ENCODE measurements at places on chromosomes 11 and 22. TPM values are rescaled to one million over a fixed set of nuclear protein-coding genes. Genes with fewer than 3 reads are reported as not detected.
A peak's percentile ranks its signal among the peaks of the same experiment; 100 is the strongest.

DNA sequence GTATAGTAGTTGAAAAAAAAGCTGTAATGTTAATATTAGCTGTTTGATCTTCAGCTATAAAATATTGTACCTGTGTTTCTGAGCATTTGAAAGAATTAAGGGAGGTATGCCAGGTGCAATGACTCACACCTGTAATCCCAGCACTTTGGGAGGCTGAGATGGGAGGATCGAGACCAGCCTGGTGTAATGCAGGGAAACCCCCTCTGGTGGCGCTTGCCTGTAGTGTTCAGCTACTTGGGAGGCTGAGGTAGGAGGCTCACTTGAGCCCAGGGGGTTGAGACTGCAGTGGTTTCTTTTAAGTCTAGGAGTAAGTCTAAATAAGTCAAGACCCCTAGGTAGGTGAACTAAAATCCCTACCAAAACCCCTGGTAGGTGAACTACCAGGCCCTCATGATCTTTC is 37.1 kb downstream of the TAF1D start:
- H3K27me3 ChIP-seq: no peaks in the 10 kb centered on the region
- no peak overlapping the region for H3K27ac ChIP-seq
- H3K4me3 ChIP-seq: no peak overlapping the region

GRCh38 chr11:132907651-132908413 is 624.5 kb downstream of the OPCML start:
- no peaks in the 10 kb centered on the region for H3K4me1 ChIP-seq
- DNase-seq: no peak
- no peaks in the 10 kb centered on the region for H3K36me3 ChIP-seq
- H3K4me3 ChIP-seq: no peak overlapping the region

DNA sequence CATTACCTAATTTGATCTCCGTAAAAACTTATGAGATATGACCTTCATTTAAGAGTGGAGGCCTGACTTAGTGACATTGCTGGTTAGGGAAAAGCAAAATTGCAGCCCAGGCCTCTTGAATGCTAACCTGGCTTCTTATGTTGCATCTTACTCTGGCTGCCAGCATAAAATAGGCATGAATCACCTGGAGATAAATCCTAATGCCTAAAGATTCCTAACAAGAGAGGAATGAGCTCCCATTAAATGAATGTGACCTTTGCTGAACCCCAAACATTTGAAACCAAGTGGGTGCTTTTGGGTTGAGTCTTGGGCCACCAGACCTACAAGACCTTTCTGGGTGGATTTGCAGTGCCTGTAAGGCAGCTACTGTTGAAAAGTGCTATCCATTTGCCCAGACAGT is 1145.6 kb upstream of the TENM4 start:
- no peak overlapping the region for H3K27ac ChIP-seq
- no peak for DNase-seq

Gene ARHGAP20
- polyA plus RNA-seq: not detected

- no peaks in the 10 kb centered on the region for H3K4me1 ChIP-seq
- peaks cover 2% of the 10 kb centered on the region for H3K27me3 ChIP-seq
- no peak for DNase-seq
- H3K36me3 ChIP-seq: peaks cover 5% of the 10 kb centered on the region
Observed at GRCh38 chr11:103257360-103257759, 148.1 kb downstream of the DYNC2H1 start.

DNA sequence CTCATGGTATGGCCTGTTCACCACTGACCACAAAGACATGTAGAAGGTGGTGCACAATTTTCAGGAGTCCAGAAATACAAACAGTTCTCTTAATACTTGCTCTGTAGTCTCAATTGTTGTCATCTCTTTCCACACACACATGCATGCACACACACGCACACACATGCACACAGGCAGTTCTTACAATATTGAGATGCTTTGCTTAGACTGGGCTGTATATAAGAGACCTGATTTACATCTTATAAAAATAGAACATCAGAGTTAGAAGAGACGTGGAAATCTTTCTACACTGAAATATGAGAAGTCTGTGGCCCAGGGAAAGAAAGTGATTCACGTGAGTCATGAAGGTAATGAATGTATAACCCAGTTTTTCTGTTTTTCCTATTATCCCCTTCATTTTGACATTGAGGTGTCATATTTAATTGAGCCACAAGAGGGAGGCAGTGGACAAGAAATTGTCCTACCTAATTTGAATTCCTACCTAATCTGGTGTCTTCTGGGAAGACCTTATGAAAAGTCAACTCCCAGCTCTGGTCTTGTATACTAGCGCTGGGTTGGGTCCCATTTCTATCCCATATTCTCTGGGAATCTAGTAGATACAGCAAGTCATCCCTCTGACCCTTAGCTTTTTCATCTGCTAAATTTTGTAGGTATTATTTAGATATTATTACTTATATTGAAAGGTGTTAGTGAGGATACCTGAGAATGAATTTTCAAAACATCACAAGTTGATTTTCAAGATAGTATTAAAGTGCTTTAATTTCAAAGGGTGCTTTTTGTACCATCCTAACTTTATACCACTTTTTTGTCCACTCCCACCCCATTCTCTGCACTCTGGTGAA is 14.9 kb upstream of the MS4A4A start:
- H3K36me3 ChIP-seq: no peaks in the 10 kb centered on the region
- H3K4me1 ChIP-seq: no peaks in the 10 kb centered on the region
- H3K27ac ChIP-seq: no peak overlapping the region
- H3K27me3 ChIP-seq: peaks cover 2% of the 10 kb centered on the region
- no peak for DNase-seq

GRCh38 chr11:33633251-33634003 is 67.2 kb downstream of the C11orf91 start:
- no peak overlapping the region for H3K27ac ChIP-seq
- H3K4me3 ChIP-seq: no peak overlapping the region
- no peaks in the 10 kb centered on the region for H3K4me1 ChIP-seq
- H3K27me3 ChIP-seq: peaks cover 4% of the 10 kb centered on the region
- H3K36me3 ChIP-seq: no peaks in the 10 kb centered on the region

- no peaks in the 10 kb centered on the region for H3K36me3 ChIP-seq
- H3K27me3 ChIP-seq: peaks cover 9% of the 10 kb centered on the region
- DNase-seq: no peak
- H3K4me3 ChIP-seq: no peak overlapping the region
- no peak overlapping the region for H3K27ac ChIP-seq
- no peaks in the 10 kb centered on the region for H3K4me1 ChIP-seq
Observed at GRCh38 chr22:39688186-39688785, 117.7 kb downstream of the CACNA1I start.

Gene KLHDC7B
- polyA plus RNA-seq: 4.5 TPM

GRCh38 chr11:1304380-1304779 is 5.1 kb downstream of the TOLLIP start:
- DNase-seq: no peak
- H3K4me3 ChIP-seq: peak overlapping the region; percentile 21
- H3K27me3 ChIP-seq: peaks cover 9% of the 10 kb centered on the region
- no peaks in the 10 kb centered on the region for H3K36me3 ChIP-seq
- peaks cover 37% of the 10 kb centered on the region for H3K4me1 ChIP-seq
- no peak overlapping the region for H3K27ac ChIP-seq

Data from immature natural killer cell (primary cell).